ENCODE measurements at places on chromosomes 3 and 15.

DNA sequence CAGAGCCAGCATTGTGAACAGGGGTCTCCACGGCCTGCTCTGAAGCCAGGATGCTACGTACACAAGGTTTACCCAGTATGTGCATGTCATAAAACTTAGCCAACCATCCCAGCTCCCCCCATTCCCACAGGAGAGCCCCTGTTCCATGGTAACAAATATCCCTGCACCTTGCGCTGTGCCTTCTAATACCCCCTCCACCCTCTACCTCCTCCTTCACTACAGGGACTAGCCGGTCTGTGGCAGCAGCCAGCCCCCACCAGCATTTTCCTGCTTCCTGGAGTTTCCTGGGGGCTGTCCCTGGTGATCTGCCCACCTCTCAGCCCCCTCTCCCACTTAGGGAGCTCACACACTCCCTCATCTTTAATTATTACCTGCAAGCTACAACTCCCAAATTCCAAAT lies 20.4 kb downstream of the ACSBG1 start:
- DNase-seq, result no peak

DNA sequence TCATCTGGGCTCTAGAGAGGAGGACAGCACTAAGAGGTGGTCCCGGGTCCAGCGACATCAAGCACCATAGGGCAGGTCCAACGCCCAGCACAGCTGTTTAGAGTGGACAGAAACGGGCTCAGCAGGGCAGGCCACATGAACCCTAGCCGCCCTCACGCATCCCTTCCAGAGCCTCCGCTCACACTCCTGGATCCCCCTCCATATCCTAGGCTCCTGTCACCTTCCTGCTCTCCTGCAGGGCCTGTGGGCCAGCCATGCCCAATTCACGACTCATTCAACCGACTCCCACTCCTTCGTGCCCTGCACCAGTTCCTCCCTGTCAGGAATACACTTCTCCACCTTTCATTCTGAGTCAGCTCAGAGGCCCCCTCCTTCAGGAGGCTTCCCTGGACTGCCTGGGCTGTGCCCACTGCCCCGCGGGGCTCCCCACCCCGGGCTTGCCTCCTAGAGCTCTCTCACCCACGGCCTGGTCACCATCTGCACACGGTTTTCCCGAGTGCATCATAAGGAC lies 90.2 kb downstream of the LINGO1 start:
- no peak for DNase-seq

DNA sequence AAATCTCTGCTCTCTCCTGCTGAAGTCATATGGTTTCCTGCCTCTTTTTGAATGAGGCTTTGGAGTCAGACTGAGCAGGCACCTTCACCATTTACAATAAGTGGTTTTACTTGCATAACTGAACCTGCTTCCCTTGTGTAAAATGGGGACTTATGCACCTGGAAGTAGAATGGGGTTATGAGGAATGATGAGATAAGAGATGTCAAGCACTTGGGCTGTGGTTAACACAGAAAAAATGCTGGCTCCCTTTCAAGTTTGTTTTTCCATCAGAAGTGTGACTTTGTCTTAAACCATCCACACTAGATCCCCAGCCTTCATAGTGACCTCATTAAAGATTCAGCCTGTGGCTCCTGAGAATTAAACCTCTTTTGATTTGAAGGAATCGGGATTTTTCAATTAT lies 5.2 kb downstream of the EXOSC7 start:
- DNase-seq, result peak; percentile 28

DNA sequence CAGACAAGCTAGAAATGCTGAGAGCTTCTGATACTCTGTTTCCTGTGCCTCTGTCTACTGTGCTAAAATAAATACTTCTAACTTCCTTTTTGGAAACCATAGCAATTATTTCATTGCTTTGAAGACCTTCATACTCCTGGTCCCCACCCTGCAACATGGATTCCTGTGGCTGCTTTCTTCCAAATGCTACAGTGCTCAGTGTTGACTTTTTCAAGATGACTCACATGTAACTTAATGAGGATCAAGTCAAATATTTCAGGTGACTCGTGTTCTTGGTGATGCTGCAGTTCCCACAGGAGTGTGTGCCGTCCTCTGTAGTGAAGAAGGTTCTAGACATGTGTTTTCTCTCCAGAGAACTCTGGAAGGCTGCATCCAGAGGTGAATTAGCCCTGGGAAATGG lies 288.6 kb downstream of the CLSTN2 start:
- DNase-seq, result peak; percentile 27

GRCh38 chr3:140686128-140686527 lies 8.3 kb downstream of the TRIM42 start:
- DNase-seq, result no peak

DNA sequence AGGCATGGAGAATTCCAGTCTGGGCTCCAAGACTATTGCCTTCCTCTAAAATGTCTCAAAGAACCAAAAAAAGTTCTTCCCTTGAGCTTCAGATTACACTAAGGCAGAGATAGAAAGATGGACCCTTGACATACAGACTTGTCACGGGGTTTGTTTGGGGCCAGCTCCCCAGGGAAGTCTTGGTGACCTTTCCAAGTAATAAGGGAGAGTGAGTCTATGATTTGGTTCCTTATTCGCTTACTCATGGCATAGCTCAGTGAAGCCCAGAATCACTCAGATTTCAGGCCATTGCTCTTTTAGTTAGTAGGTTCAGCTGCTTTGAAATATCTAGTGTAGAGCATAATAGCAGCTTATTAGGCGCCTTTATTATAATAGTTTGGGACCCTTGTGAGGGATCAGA lies 90.3 kb downstream of the PLCL2 start:
- no peak for DNase-seq

DNA sequence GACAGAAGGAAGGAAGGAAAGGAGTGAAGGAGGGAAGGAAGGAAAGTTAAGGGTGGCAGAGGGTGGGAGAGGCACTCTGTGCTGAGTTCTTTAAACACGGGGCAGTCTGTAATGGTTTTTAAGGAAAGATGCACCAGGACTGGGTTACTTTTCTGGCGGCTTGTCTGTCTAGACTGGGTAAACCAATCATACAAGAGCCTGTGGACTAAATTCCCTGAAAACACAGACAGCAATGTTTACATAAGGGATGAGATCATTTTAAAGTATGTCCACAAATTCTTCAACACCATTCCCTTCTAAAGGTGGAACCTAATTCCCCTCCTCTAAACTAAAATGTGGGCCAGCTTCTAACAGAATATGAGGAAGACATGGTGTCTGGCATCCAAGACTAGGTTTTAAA lies 235.5 kb upstream of the IGF1R start:
- no peak for DNase-seq

DNA sequence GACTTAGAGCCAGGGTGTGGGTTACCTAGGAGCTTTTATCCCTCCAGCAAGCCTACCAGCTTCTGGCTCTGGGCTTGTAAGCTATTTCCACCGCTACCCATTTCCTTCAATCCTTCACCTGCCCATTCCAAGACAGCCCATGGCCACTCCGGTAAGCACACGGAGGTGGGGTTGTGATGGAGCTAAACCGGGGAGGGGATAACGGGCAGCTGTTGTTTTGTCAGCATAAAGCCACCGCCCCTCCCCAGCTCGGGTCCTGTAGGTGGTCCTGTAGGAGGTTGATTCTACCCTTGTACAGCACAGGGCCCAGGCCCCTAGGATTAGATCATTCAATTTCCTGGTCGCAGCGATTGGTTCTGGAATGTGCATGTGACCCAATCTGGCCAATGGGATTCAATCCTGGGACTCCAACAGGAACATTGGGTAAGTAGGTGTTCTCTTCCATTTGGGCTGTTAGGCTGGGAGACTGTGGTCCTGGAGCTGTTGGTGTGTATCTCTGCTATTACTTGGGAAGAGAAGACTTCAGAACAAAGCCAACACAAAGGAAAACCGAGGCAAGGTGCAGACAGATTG lies 150.6 kb downstream of the RAB11A start:
- no peak for DNase-seq

DNA sequence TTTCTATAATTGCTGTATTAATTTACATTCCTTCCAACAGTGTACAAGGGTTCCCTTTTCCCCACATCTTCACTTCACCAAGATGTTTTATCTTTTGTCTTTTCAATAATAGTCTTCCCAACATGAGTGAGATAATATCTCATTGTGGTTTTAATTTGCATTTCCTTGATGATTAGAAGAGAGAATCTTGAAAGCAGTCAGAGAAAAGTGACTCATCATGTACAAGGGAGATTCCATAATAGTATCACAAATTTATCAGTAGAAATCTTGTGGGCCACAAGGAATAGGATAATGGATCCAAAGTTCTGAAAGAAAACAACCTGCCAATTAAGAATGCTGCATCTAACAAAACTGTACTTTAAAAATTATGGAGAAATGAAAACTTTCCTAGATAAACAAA lies 189.3 kb downstream of the NECTIN3 start:
- DNase-seq, result no peak

- DNase-seq, result no peak
Measured at GRCh38 chr3:169701457-169701856, 37.9 kb upstream of the MECOM start.

GRCh38 chr3:149615731-149616221 lies 42.0 kb downstream of the WWTR1 start:
- peak; percentile 76 for DNase-seq

DNA sequence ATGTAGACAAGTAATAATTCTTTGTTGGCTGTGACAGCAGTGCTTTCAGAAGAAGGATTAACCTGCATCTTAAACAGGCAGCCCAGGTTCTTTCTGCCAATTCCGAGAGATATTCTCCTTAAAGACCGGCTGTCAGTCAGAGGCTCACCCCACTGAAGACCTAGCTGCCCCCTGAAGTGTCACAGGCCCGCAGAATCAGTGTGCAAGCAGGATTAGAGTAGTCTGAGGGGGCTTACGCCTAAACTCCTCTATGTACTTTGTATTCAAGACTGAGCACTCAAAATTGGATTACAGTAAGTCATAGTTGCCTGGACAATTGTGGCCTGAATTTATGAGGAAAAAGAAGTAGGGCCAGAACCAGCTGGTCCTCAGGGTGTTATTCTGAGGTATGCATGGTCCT lies 342.9 kb downstream of the CLSTN2 start:
- DNase-seq, result no peak

- peak; percentile 78 for DNase-seq
Measured at GRCh38 chr3:146184241-146185015, 23.4 kb upstream of the PLOD2 start.

GRCh38 chr3:59535791-59536221 lies 486.0 kb upstream of the CFAP20DC start:
- peak; percentile 45 for DNase-seq

- peak; percentile 59 for DNase-seq
Measured at GRCh38 chr3:105277656-105278055, 89.1 kb upstream of the ALCAM start.

DNA sequence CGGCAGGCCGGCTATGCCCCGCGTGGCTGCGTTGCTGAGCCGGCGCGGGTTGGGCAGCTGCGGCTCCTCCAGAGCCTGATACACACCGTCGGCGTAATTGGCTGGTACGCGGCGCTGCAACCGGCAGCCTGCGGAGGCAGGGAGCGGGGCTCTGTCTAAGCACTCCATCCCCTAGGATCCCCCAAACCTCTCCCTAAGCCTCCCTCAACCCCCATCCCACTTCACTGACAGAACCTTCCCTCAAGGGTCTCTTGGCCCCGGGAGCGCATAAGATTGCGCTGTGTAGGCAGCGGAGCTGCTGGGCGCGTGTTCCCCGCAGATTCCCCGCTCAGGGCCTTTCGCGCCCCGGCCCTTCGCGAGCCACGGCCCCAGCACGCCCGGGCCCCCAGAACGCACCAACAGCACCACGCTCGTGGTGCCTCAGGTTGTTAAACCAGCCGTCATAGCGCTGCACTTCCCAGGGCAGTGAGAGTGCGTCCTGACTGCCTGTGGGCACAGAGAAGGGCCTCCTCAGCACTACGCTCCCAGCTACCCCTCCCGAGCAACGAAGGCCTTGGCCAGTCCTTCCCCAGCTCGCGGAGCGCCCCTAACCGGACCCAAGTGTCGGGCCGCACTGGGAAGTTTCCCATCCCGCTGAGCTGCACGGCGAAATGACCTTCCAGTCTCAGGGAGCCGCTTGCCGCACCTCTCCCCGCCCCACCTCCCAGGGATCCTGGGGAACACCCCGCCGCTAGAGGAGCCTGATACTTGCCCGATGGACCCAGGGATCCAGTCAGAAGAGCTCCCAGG lies 1.2 kb downstream of the DUOX2 start:
- DNase-seq, result no peak

GRCh38 chr3:53234841-53235232 lies 21.0 kb downstream of the TKT start:
- DNase-seq, result no peak

DNA sequence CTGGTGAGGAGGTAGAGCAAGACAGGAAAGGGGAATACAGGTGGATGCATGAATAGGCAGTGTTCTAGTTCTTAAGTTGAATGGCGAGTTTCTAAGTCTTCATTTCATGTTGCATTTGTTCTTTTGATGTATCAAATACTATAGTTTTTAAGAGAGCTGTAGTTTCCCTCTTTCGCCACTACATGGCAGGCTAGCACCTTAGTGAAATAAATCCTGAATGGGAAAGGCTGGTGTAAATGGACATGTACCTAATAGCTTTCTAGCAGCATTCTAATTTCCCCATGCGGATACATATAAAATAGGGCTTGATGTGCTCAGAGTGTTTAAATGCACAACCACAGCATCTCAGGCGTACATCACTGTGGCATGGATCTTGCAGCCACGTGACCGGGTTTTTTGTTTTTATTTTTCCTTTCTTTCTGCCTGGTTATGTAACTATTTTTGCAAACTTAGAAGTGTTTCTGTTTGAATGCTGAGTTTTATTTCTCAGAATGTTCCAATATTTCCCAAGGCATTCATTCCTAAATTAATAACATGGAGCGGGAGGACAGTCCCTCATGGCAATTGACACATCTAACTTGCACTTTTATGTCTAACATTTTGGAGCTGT lies 23.5 kb upstream of the CLN6 start:
- DNase-seq, result peak; percentile 89

- no peak for DNase-seq
Measured at GRCh38 chr15:85164841-85165466, 183.3 kb downstream of the PDE8A start.

- peak; percentile 62 for DNase-seq
Measured at GRCh38 chr3:108130701-108131474, 40.1 kb upstream of the CD47 start.

GRCh38 chr3:49523756-49524747 lies 30.2 kb upstream of the BSN start:
- DNase-seq, result no peak

- DNase-seq, result peak; percentile 11
Measured at GRCh38 chr3:187943677-187944389, 198.6 kb upstream of the BCL6 start.

- DNase-seq, result no peak
Measured at GRCh38 chr3:71891483-71891882, 106.5 kb upstream of the PROK2 start.

- DNase-seq, result no peak
Measured at GRCh38 chr3:156416846-156417558, 137.9 kb downstream of the SSR3 start.

GRCh38 chr3:152272771-152273242 lies 4.1 kb downstream of the MBNL1 start:
- peak; percentile 91 for DNase-seq

All from cardiac fibroblast (primary cell).